NCI-H1930 (cell line): ENCODE measurements at places on chromosomes 3 and 15.

DNA sequence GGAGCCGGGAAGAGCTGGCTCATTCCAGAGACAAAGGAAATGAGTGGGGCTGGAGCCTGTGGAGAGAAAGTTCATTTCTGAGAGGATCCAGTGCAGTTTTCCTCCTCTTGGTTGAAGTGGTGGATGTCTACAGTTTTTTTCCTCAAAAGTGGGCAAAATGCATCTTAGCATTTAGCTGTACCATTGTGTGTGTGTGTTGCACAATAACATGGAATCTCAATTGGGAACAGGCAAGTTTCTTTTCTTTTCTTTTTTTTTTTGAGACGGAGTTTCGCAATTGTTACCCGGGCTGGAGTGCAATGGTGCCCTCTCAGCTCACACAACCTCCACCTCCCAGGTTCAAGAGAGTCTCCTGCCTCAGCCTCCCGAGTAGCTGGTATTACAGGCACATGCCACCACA is 101.5 kb upstream of the UBE2E1 start:
- no peak for DNase-seq

GRCh38 chr15:25658560-25658959 is 204.6 kb downstream of the ATP10A start:
- no peak for DNase-seq

DNA sequence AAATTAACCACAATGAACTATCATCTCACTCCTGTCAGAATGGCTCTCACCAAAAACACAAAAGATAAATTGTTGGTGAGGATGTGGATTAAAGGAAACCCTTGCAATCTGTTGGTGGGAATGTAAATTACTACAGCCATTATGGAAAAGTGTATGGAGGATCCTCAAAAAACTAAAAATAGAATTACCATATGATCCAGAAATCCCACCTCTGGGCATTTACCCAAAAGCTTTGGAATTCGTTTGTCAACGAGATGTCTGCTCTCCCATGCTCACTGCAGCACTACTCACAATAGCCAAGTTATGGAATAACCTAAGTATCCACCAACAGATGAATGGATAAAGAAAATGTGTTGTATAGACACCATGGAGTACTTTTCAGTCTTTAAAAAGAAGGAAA is 21.6 kb downstream of the FSIP1 start:
- DNase-seq = no peak

DNA sequence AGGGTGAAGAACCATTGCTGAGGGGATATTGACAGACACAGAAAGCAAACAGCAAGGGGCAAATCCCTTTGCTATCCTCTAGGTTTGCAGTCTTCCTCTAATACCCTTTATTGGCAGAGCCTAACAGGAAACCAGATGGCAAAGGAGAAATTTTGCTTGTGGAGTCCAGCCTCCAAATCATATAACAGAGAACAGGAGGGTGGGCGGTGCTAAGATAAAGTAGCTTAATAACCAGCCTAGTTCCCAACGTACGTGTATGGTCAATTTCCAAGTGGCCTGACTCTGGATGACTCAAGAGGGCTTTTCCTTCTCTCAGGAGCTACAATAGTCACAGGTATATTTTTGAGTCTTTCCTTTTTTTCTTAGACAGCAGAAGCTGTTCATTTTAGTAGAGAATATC is 404.5 kb downstream of the PDCD6IP start:
- no peak for DNase-seq

DNA sequence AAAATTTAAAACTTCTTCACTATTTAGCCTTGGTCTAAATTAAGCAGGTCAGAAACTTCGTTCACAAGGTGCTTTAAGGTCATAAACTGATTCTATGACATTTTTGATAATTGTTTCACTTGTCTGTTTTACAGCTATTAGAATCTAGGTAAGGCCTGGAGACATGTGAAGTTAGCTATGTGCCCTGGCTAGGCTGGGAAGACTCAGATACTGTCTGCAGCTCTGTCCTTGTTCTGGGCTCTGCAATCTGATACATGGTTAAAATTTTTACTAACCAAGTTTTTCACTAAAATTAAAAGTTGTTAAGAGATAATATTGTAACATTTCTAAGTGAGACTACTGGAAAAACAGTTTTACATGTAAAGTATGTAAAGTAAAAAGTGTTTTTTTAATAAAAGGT is 479.6 kb upstream of the EPHA6 start:
- DNase-seq = no peak

DNA sequence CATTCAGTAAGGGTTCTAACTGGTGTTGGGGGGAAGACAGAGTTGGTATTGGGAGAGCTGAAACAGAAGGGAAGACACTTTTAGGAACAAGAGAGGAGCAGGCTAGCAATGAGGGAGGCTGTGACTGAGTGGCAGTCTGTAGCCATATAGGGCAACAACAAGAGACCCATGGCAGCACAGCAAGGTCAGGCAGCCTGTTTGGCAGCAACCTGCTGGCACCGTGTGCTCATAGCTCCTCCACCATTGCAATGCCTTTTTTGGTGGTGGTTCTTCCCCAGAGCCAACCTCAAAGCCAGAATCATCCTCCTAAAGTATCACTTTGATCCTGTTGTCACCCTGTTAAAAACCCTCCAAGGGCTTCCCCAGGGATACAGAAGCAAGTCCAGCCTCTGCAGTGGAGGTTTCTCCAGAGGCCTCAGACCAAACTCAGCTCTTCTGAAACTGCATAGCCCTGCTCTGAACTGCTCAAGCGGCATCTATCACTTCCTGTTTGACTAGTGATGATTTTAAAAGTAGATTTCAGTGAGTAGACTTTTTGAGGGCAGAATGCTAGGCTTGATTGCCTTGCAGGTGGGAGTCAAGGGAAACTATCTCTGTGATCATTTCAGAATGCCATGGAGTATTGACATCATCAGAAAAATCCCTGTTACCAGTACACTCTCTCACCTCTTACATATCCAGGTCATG is 176.9 kb downstream of the STAC start:
- DNase-seq = no peak

DNA sequence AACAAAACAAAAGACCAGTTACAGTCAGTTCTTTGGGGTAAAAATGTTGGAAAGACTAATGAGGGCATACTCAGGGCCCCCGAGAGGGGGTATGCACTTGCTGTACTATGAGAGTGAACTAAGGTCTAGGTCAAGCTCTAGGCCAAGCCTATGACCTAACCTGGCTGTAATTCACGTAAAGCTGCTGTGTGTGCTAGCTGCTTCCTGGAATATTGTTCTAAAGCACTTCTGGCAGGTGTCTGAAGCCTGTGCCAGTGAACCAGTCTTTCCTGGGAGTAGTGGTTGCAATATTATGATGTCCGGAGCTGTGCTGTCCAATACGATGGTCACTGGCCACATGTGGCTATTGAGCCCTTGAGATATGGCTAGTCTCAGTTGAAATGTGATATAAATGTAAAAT is 13.1 kb upstream of the CX3CR1 start:
- DNase-seq = no peak

- no peak for DNase-seq
Observed at GRCh38 chr3:161233557-161233956, 12.4 kb downstream of the NMD3 start.

- no peak for DNase-seq
Observed at GRCh38 chr3:29577250-29577649, 296.4 kb downstream of the RBMS3 start.

DNA sequence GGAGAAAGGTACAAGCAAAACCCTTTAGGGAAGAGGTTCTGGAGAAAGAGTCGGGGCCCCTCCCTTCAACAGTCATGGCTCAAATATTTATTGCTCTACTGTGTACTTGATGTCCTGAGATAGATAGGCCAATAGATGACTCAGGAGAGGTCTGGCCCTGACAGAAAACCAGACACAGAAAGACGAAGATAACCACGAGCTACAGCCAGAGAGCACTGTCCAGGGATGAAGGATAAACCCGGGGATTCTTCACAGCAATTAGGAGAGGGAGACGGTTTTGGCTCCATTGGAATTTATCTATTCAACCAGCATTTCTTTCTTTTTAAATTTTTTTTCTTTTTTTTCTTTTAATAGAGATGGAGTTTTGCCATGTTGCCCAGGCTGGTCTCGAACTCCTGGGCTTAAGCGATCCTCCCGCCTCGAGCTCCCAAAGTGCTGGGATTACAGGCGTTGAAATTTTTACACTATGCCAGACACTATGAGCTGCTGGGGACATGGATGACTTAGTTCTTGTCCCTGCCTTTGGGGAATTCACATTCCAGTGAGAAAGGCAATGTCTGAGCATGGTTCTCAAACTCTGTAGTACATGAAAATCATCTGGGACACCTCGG is 4.6 kb upstream of the CIDEC start:
- no peak for DNase-seq

DNA sequence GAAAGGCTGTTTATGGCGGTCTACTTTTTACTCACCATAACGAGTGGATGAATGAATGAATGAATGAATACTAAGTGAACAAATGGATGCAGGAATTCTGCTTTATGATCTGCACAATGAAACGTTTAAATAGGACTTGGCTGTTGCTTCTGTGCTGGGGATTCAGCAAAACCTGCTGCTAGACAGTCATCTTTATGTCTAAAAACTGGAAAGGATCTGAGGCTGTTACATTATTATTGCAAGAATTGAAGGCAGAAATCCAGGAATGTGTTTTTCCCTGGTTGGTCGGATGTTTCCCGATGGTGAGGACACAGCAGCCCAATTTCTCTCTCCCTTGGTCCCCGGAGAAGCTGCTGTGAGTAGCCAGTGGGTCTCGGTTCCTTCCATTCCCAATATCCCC is 94.2 kb downstream of the GABRG3 start:
- DNase-seq = no peak

GRCh38 chr3:135752851-135753250 is 212.7 kb upstream of the PPP2R3A start:
- DNase-seq = no peak

DNA sequence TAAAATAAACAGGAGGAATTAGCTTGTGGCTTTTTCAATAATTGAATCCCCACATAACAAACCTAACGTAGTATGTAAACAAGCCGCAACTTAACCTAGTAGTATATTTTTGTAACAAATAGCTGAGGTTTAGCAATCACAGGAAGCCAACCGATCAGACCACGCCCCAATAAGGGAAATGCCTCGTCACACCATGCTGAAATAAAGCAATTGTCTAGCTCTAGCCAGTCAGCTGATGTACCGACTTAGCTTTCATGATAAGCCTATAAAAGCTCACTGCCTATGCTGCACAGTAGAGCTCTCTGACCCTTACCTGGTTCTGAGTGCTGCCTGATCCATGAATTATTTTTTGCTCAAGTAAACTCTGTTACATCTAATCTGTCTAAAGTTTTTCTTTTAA is 208.9 kb downstream of the ROBO1 start:
- DNase-seq = no peak

DNA sequence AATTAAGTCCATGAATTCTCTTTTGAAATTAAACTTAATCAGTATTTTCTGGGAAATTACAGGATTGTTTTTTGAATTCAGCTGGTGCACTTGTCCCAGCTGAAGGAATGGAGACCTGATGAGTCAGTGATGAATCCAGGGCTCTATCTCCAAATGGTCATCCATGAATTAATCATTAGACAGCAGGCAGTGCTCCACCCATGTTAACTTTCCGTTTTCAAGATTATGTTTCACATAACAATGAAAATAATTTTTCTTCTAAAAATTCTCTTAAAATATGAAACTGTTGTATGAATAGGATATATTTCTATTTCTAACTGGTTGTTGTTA is 13.9 kb upstream of the PAQR9 start:
- no peak for DNase-seq

GRCh38 chr3:101816215-101817149 is 32.8 kb upstream of the NFKBIZ start:
- no peak for DNase-seq

DNA sequence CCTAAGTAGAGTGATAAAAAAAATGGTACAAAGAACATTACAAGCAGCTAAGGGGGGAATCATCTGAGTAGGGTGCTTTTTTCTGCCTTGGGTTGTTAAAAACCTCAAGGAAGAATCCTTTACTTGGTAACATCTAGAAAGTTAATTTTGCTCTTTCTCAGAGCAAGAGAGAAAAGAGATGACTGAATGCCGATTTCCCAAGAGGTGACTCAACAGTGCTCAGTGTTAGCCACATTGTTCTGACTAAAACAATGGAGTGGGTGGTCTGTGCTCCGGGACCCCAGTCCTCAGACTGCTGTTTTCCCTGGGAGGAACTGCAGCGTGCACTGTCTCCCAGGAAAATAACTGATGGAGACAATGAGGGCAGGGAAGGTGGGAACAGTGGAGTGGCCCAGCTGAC is 41.1 kb upstream of the RASGRP1 start:
- DNase-seq = no peak

- no peak for DNase-seq
Observed at GRCh38 chr3:178880274-178880673, 191.3 kb downstream of the ZMAT3 start.

- no peak for DNase-seq
Observed at GRCh38 chr15:48038221-48038620, 82.6 kb upstream of the SLC24A5 start.
